Activated T-helper 9 cell treated with anti-CD3 and anti-CD28 coated beads, Interleukin-2, amount 50 U/mL, for 16 hours (primary cell): ENCODE measurements at places on chromosomes 12 and 14.

- DNase-seq: no peak
These were observed 96.7 kb downstream of the ETV6 start for GRCh38 chr12:11746024-11746771.

- DNase-seq: no peak
These were observed 242.5 kb downstream of the ZFP36L1 start for GRCh38 chr14:68550338-68550715.

- DNase-seq: no peak
These were observed 44.7 kb upstream of the CHST11 start for GRCh38 chr12:104411826-104412641.

DNA sequence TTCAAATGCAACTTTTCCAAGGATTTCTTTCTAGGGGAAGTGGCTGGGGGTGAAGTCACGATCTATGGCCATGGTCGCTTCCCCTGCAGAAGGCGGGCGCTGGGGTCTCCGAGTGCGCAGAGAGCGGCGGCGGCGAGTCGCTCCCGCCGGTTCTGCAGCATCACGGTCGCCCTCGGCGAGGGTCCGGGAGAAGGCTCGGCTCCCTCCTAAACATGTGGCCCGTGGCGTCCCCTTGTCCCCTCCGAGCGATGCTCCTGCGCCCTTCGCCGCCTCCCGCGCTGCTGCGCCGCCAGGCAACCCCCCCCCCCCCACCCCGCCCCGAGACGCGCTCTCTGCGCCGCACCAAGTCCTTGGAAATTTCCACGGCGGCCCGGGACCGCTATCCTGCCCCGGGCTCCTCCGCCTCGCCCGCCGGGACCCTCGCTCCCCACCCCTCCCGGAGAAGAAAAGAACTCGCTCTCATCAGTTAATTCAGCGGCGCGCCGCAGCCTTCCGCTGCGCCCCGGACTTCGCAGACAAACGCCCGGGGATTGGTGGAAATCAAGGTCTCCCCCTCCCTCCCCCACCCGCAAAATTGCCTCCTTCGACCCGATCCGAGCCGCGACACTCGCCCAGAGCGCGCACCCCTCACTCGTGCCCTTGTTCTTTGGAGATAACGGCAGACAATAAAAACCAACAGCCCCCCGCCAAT, at the start of gene ST8SIA1:
TSS of gene ST8SIA1 (minus strand) at position 298 of the 691 bp plus-strand sequence. CDS start 475 bp downstream, outside the sequence.
- DNase-seq: peak; percentile 51

DNA sequence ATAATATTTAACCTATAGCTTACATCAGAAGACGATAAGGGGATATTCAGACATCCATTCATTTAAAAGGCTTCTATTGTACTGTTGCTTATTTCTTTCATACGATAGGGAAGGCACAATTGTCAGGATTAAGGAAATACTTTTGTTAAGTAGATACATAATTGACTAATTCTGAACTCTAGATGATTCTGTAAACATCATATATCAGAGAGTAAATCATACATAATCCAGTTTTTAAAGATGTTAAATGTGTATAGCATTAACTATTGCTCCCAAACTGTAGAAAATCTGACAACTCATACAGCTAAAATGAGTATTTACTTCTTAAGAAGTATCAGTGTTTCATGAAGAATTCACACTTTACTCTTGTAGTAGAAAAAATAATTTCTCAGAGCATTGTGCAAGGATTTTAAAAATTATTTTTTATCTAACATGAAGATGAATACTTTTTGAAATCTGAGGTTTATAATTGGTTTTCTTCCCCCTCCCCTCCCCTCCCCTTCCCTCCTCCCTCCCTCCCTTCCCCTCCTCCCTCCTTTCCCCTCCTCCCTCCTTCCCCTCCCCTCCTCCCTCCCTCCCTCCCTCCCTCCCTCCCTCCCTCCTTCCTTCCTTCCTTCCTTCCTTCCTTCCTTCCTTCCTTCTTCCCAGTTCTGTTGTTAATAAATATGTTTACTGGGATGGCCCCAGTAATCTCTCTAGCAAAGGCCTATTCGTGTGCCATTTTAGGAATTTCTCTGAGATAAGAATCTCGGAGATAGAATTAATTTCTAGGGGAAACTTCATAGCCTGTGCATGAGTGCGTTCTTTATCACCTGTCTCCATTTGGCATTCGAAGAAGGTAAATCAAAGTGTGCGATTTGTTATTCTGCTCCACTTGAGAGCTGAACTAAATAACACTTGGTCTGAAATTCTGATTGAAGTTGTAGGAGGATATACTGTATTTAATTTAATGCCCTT, 2.3 kb downstream of the NPAS3 start:
- no peak for DNase-seq

DNA sequence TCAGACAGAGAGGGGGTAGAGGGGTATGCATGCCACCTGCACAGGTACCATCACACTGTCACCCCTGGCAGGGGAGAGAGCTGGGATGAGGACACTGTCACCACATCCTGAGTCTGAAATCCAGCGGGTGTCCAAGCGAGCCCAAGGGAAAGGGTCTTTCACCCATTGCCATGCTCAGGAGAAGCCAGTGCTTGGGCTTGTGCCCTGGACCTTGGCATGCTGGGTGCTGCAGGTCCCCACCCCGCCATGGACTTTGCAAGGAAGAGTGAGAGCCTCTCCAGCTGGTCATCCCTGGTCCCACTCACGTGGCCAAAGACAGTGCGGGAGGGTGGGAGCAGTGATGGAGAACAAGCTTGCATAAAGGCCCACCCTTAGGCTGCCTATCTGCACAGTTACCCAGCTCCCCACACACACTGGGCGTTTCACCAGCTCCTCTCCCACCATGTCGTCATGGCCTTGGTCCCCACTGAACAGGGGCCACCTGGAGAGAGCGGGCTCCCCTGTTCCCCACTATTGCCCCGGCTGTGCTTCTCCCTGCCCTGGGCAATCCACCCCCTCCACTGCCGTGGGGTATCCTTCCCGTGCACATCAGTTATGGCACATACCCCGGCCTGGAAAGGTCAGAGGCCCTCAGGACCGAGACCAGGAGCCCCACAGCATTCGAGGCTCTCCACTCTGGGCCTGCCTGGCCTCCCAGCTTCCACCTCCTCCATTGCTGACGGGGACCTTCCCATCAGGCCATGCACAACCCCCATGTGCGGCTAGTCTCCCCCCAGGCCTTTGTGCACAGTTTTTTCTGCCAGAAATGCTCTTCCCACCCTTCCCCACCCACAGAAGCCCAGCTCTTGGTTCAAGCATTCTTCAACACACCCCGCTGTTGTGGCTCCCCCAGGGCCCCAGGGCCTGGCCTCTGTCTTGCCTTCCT, 58.6 kb upstream of the BCL11B start:
- DNase-seq: no peak
